ENCODE measurements at places on chromosomes 5 and 9. TPM values are rescaled to one million over a fixed set of nuclear protein-coding genes. Genes with fewer than 3 reads are reported as not detected.

PRR16 gene
- total RNA-seq: 11.6 TPM

- peaks cover 7% of the 10 kb centered on the region for H3K4me1 ChIP-seq
- no peak for DNase-seq
- no peak overlapping the region for H3K4me3 ChIP-seq
- no peak overlapping the region for H3K27ac ChIP-seq
These were observed 115.3 kb downstream of the MACIR start for GRCh38 chr5:103373597-103374472.

ITGA1 gene
- total RNA-seq: 23.6 TPM

GRCh38 chr9:92507496-92507895 is 25.2 kb upstream of the ASPN start:
- no peaks in the 10 kb centered on the region for H3K27me3 ChIP-seq
- H3K4me3 ChIP-seq: no peak overlapping the region
- H3K36me3 ChIP-seq: no peaks in the 10 kb centered on the region
- H3K27ac ChIP-seq: peak overlapping the region; percentile 56
- peaks cover 31% of the 10 kb centered on the region for H3K4me1 ChIP-seq

DNA sequence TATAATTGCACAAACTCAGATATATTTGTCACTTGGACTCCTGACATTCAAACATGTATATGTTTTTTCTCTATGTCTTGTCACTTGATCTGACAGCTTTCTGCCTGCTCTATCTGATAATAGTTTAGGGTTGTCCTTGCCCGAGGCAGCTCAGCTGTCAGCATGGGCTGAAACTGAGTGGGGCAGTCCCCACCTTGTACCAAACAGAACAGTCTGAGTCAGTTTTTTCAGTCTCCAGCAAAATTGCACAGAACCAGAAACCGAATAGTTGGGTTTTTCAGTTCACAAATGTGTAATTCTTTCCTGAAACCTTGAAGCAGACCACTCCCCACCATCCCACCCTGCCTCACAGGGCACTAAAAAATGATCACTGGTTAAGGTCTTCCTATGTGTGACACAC is 9.5 kb upstream of the HAND1 start:
- no peak overlapping the region for H3K27ac ChIP-seq
- H3K36me3 ChIP-seq: no peaks in the 10 kb centered on the region
- peaks cover 2% of the 10 kb centered on the region for H3K4me1 ChIP-seq
- H3K4me3 ChIP-seq: no peak overlapping the region

DNA sequence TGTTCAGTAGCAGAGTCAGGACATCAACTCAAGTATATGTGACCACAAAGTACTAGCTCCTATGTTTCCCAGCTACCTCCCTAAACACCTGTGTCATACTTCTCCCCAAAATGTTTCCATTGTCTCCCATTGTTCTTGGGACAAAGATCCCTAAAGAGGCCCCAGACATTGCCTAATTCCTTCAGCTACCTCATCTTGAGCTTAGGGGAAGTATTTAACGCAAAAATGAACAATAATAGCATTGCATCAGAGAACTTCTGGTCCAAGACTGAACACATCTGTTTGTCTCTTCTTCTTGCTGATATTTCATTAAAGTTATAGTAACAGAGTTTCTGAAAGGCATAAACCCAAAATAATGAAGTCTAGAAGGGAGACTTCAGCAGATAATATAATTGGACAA is 430.8 kb downstream of the MTRR start:
- H3K4me1 ChIP-seq: no peaks in the 10 kb centered on the region
- H3K4me3 ChIP-seq: no peak overlapping the region
- no peaks in the 10 kb centered on the region for H3K27me3 ChIP-seq

DNA sequence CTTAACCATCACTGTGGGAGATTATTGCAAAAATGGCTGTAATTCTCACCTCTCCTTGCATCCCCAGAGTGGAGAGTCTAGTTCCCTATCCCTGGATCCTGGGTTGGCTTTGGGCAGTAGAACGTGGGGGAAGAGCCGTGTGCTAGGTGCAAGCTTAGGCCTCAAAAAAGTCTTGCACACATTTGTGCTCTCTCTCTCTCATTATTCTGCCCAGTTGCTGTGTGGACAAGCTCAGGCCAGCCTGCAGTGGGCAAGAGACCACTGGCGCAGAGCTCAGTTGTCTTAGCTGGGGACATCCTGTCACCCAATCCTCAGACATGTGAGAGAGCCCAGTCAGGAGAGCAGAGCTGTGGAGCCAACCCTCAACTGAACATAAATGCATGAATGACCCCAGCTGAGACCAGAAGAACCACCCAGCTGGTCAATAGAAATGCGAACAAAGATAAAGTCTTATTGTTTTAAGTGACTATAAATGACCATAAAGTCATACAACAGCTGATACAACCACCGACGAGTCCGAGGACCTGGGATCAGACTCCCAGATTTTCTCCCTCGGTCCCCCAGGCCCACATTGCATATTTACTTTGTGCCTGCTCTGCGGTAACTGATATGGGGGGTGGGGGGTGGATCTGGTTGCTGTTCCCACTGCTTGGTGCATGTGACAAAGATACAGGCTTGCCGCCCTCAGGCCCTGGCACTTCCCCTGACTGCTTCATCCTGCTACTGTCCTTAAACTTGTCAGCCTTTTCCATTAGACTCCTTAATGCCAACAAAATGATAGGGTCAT is 166.4 kb upstream of the MVB12B start:
- H3K36me3 ChIP-seq: no peaks in the 10 kb centered on the region
- H3K4me1 ChIP-seq: no peaks in the 10 kb centered on the region
- no peak for DNase-seq
- no peaks in the 10 kb centered on the region for H3K27me3 ChIP-seq
- no peak overlapping the region for H3K4me3 ChIP-seq

GRCh38 chr5:89981021-89981420 is 428.5 kb downstream of the CETN3 start:
- DNase-seq: no peak
- H3K36me3 ChIP-seq: no peaks in the 10 kb centered on the region
- H3K4me1 ChIP-seq: no peaks in the 10 kb centered on the region
- H3K27me3 ChIP-seq: no peaks in the 10 kb centered on the region
- H3K4me3 ChIP-seq: no peak overlapping the region

GRCh38 chr5:158300256-158300655 is 441.3 kb upstream of the CLINT1 start:
- no peak for DNase-seq
- H3K4me1 ChIP-seq: peaks cover 8% of the 10 kb centered on the region
- H3K4me3 ChIP-seq: no peak overlapping the region
- no peaks in the 10 kb centered on the region for H3K36me3 ChIP-seq
- H3K27me3 ChIP-seq: no peaks in the 10 kb centered on the region

GPRIN1 gene
- total RNA-seq: 1.0 TPM

DNA sequence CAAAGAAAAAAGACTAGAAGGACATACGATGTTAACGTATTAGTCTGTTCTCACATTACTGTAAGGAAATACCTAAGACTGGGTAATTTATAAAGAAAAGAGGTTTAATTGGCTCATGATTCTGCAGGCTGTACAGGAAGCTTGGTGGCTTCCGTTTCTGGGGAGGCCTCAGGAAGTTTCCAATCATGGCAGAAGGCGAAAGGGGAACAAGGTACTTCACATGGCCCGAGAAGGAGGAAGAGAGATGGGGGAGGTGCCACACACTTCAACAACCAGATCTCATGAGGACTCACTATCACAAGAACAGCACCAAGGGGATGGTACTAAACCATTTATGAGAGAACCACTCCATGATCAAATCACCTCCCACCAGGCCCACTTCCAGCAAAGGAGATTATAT is 110.1 kb downstream of the CARTPT start:
- H3K27ac ChIP-seq: no peak overlapping the region
- no peaks in the 10 kb centered on the region for H3K27me3 ChIP-seq
- DNase-seq: no peak
- H3K4me3 ChIP-seq: no peak overlapping the region
- H3K4me1 ChIP-seq: peaks cover 15% of the 10 kb centered on the region
